ENCODE measurements at places on chromosomes 3 and 15.

- DNase-seq = no peak
Observed at GRCh38 chr3:28940994-28941393, 339.9 kb upstream of the RBMS3 start.

DNA sequence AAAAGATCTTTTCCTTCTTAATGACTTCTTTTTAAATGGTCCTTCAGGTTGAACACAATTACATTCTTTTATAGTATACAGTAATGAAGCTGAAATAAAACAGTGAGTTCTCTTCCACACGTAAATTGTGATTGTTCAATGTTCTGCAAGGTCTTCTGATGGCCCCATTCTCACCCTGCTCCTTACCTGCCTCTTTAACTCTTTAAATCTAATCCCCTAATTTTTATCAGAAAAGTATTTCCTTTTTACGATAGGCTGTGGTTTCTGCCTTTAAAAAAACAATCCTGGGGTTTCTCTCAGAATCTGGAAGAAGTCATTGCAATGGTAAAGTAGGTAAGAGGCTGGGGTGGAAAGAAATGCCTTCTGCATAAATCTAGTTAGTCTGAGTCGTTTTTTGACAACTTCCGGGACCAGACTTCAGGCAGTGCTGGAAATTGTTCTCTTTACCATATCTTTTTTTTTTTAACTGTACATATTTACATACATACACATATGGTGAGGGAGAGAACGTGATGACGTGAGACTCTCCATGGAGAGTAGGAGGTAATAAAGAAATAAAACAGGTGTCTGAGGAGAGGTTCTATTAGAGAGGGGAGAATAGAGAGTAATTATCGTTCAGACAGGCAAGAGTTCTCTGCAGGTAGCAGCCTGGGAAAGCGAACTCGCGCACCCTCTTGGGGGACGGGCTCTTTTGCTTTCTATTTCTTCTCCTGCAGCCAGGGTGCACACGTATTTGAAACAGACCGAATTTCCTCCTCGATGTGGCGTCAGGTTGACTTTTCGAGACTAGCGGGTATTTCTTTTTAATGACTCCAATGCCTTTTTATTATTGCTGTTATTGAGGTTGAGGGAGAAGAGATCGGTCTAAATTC lies at the start of gene SIDT1:
Gene SIDT1, plus strand, starts transcription at position 730 of the 872 bp plus-strand sequence. CDS start 467 bp downstream, outside the sequence.
- no peak for DNase-seq

- DNase-seq = no peak
Observed at GRCh38 chr15:36925653-36926426, 174.5 kb downstream of the MEIS2 start.

DNA sequence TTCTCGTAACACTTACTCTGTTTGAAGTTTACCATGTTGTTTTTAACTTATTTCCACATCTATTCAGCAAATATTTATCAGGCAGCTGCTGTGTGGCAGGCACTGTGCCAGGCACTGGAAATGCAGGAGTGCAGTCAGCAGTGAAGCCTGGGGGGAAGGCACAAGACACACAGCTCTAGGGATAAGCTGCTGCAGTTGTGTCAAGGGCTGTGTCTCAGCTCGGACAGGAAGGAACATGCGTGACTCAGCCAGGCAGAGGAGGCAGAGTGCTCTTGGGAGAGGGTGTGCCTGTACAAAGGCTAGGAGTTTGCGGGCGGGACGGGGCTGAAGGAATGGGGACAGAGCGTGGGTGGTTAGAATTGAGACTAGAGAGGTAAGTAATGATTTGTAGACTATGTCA lies 24.7 kb downstream of the LYSMD4 start:
- DNase-seq = no peak

GRCh38 chr3:194951931-194952582 lies 266.4 kb downstream of the FAM43A start:
- DNase-seq = no peak

DNA sequence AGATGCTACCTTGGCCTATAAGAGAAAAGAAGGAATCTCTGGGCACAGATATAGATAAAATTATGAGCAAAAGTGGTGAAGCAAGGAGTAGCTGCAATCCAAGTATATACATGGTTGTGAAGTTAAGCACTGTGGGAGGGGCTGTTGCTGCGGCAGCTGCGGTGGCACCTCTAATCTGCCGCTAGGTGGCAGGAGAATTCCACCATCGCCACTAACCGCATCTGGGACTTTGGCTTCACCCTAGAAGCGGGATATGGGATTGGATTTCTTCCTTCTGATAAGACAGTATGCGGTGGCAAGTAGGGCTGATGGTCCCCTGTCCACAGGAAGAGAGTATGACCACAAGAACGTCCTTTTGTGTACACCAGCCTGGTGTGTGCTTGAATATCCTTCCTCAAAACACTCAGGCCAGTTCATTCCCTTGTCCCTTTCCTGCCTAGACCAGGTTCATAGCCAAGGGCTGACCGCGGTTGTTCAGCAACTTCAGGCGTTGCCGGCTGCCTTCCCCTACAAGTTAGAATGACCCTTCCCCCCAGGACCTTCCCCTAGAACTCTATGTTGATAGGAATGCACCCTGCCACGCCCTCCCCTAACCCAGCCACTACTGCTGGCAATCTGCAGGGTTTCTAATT lies 5.1 kb downstream of the MAGEL2 start:
- DNase-seq = no peak

DNA sequence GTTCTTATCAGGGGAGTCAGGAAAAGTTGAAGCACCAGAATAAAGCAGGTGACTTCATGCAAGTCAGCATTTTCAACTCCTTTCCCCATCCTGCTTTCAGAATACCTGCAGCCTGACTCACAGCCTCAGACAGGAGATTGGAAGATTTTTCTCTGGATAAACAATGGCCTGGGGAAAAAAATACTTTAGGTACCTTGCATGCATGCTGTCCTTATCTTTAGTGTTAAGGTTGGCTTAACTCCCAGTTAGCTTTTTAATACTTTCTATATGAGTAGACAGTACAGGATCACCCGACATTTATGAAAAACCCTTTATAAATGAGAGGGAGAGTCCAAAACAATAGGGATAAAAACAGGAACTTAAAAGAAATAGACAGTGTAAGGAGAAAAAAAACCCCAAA lies 53.6 kb downstream of the PAK2 start:
- DNase-seq = no peak

DNA sequence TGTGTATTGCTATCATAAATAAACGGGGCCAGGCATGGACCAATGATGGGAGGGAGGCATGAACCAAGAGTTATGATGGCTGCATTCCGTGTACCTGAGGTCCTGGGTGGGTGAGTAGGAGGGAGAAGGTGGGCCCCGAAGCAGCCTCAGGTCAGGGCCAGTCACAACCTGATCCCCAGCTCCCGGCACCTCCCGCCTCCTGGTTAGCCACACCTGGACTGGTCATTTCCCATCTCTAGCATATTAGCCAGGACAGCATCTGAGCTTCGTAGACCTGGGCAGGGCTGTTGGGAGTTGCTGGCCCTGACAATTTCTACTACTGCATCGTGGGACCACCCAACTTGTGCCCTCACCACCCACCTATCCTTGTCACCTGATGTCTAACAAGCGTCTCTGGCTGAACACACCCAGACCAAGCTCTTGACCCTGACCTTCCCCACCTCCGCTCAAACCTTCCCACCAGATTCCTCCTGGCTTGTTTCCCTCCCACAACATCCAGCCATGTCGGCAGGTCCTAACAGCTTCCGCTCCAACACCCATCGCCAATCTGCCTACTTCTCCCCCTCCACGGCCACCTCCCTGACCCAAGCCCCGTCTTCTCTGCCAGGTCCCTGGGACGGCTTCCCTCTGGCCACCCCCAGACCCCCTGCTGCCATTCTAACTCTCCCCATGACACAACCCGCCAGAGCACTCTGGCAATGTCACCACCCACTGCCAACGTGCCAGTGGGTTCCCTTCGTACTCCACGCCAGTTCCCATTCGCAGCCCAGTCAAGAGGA lies 133.8 kb upstream of the IQSEC1 start:
- DNase-seq = no peak

DNA sequence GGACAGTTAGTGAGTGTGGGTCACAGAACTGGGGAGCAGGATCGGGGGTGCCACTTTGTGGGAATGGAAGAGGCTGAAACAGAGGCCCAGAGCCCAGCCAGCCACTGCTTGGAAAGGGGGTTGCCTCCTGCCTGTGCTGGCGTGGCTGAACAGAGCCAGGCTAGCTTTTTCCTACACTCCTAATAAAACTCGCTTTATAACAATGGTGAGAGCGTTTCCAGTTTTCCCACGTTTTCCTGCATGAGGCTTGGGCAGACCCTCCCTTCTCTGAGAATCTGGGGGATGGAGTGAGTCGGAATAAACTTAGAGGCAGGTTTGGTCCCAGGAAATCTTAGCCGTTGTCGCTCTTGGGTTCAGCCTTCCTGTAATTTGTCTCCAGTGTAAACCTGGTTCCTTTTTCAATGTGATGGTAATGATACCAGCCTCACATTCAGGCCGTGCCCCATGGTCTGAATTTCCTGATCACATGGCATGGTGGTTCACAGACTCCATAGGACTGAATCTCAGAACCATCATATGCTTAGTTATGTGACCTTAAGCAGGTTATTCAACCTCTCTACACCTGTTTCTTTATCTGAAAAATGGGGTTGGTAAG lies 6.5 kb upstream of the FGD5 start:
- no peak for DNase-seq

DNA sequence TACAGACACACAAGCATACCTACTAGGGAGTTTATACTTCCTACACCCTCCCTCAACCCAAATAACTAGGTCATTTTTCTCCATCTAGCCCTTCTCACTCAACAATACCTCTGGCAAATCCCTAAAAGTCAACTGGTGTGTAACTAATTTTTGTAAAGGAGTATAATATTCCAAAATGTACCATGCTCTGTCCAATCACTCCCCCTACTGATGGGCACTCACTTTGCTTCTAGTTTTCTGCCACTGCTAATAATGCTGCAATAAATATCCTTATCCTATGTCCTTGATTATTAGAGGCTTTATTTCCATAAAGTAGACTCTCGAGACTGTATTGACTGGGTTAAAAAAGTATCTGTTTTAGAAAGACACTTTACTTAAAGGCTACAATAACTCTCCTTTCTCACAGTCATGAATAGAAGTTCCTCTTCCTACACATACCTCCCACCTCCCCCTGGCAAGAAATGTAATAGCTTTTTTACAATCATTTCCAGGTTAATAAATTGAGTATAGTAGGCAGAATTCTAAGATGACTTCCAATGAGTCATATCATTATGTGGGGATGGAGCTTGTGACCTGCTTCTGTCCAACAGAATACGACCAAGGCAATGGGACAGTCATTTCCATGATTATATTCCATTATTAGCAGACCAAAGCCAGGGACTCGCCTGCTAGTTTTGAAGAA lies 30.0 kb downstream of the SHQ1 start:
- no peak for DNase-seq

- no peak for DNase-seq
Observed at GRCh38 chr15:57792724-57793449, 86.4 kb downstream of the POLR2M start.

- no peak for DNase-seq
Observed at GRCh38 chr3:48692551-48692950, 6.8 kb upstream of the NCKIPSD start.

GRCh38 chr15:58588096-58588495 lies 156.3 kb downstream of the LIPC start:
- DNase-seq = no peak

DNA sequence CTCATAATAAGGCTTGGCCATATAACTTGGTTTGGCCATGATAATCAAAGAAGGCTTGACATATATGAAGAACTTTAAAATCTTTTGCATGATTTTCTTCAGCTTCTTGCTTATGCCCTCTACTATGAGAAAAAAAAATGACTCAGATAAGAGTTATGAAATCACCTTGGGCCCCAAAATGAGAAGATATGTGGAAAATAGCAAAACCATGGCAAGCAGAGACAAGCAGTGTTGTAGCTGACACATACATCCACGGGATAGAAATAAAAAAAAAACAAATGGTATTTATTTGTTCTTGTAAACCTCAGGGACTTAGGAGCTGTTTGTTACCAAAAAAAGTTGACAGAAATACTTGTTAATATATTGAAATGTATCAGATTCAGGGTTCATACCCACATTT lies 614.8 kb upstream of the BCHE start:
- DNase-seq = no peak

- no peak for DNase-seq
Observed at GRCh38 chr15:26232691-26233090, 369.6 kb upstream of the ATP10A start.

DNA sequence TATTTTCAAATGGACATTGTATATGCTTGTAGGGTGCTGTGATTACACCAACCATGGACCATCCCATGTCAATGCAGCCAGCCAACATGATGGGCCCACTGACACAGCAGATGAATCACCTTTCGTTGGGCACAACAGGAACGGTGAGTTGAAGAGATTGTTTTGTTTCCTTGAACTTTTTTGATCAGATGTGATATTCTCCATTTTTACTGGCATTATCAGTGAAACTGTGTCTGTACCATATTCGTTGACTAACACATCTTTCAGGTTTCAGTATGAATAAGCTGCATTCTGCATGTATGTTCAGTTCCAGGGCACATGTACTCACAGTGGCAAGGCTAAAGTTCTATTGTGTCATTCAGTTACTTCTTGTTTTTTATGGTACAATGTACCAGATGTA lies 655.2 kb downstream of the RBMS3 start:
- DNase-seq = no peak

DNA sequence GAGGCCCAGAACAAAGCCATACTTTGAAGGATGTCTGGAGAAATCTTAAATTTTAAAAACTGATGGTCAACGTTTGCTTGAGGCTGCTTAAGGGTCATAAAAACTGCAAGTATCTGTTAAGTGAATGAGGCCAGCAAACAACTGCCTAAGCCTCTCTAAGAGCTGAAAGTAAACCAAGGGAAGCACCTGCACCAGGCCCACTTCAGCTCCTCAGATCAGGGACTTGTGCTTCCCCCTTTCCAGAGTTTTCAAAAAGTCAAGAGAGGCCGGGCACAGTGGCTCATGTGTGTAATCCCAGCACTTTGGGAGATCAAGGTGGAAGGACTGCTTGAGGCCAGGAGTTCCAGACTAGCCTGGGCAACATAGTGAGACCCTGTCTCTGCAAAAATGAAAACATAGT lies 9.1 kb downstream of the FBXL22 start:
- no peak for DNase-seq

DNA sequence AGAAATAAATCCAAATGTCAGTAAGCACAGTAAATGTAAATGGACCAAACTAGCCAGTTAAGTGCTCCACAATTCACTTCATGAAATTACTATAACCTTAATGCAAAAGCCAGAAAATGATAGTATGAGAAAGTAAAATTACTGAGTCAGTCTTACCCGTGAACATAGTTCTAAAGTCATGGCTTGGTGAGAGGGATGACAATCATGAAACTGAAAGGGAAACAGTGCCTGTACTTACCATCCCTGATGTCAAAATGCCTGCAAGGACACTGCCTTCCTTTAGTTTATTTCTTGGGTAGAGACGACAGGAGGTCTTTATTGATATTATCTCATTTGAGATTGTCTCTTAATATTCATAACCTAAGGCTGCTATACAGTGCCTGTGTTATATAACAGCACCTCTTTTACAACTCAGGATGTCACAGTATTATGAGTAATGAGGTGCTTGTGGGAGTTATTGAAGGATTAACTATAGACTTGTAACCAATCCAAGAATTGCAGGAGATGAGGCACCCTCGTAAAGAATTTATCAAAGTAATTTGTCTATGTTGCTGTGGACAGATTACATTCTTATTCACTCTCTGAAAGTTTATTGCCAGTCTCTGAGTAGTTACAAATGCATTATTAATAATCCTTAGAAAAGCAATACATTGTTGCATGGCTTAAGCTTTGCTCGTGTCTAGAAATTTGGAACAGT lies 142.9 kb upstream of the BFSP2 start:
- no peak for DNase-seq
